Heart left ventricle (tissue), 16 donors: ENCODE measurements at places on chromosomes 1 and 21. TPM values are rescaled to one million over a fixed set of nuclear protein-coding genes. Genes with fewer than 3 reads are reported as not detected.

The CHI3L1 gene
- not detected for total RNA-seq

The CCDC17 gene
- total RNA-seq = 1.0 TPM

The NCAM2 gene
- total RNA-seq = 3.3 TPM

The CYB5RL gene
- 4.3 TPM for total RNA-seq

The NR1I3 gene
- not detected for total RNA-seq

The LCE1C gene
- total RNA-seq = not detected

The MAP3K7CL gene
- total RNA-seq = 2.1 TPM

The MFSD2A gene
- 0.45 TPM for total RNA-seq

The TFAP2E gene
- total RNA-seq = 0.56 TPM

The LIPI gene
- total RNA-seq = not detected

GRCh38 chr1:82086739-82087138 is 286.0 kb downstream of the ADGRL2 start:
- no peaks in the 10 kb centered on the region for H3K36me3 ChIP-seq
- H3K4me1 ChIP-seq = no peaks in the 10 kb centered on the region
- no peak for DNase-seq
- H3K27me3 ChIP-seq = no peaks in the 10 kb centered on the region
- no peak overlapping the region for H3K4me3 ChIP-seq

GRCh38 chr1:9653491-9654050 is 2.0 kb downstream of the PIK3CD start:
- H3K27ac ChIP-seq = no peak overlapping the region
- peaks cover 9% of the 10 kb centered on the region for H3K27me3 ChIP-seq
- peaks cover 20% of the 10 kb centered on the region for H3K4me1 ChIP-seq
- no peak for DNase-seq
- H3K36me3 ChIP-seq = no peaks in the 10 kb centered on the region

GRCh38 chr1:181759481-181759880 is 276.2 kb downstream of the CACNA1E start:
- no peak for DNase-seq
- H3K36me3 ChIP-seq = no peaks in the 10 kb centered on the region
- H3K4me3 ChIP-seq = no peak overlapping the region
- H3K4me1 ChIP-seq = no peaks in the 10 kb centered on the region

DNA sequence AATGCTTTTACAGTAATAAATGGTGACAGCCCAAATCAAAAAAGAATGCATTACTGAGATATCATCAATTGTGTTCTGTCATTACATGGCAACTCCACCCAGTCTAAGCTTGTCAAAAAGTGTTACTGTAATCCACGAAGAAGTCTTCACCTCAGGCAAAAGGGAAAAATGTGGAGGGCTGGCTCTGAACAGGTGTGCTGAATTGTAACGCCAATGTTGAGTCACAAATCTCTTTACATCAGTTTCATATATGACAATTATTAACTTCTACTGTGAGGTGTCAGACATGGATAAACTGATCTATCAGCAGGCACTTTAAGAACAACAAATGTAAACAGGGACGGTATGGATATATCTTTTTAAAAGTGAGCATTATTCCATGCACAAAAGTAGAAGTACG is 98.5 kb upstream of the DMRTA2 start:
- H3K36me3 ChIP-seq = peaks cover 29% of the 10 kb centered on the region
- H3K4me3 ChIP-seq = no peak overlapping the region
- no peak for DNase-seq
- no peak overlapping the region for H3K27ac ChIP-seq

- H3K27me3 ChIP-seq = no peaks in the 10 kb centered on the region
- no peak overlapping the region for H3K27ac ChIP-seq
- no peak overlapping the region for H3K4me3 ChIP-seq
- DNase-seq = no peak
- no peaks in the 10 kb centered on the region for H3K4me1 ChIP-seq
- H3K36me3 ChIP-seq = no peaks in the 10 kb centered on the region
These were observed 33.4 kb upstream of the ATP1B1 start for GRCh38 chr1:169072945-169073725.

DNA sequence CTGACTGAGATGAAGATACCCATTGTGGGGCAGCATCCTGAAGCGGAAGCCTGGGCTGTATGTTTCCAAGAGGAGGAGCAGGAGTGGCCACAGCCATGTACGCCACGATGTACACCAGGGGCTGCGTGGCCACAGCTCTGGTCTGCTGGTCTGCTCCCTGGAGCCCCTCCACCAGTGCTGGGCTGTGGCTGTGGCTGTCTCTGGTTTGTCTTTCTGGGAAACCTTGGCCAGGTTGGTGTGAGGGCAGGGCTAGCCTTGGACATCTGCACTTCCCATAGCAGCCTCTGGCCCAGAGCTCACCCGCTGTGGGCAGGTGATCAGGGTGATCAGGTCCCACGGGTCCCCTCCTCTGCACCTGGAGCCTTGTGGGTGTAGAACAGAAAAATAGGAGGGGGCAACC is 2.6 kb downstream of the MIB2 start:
- no peak overlapping the region for H3K27ac ChIP-seq
- H3K4me3 ChIP-seq = no peak overlapping the region
- H3K4me1 ChIP-seq = peaks cover 34% of the 10 kb centered on the region

DNA sequence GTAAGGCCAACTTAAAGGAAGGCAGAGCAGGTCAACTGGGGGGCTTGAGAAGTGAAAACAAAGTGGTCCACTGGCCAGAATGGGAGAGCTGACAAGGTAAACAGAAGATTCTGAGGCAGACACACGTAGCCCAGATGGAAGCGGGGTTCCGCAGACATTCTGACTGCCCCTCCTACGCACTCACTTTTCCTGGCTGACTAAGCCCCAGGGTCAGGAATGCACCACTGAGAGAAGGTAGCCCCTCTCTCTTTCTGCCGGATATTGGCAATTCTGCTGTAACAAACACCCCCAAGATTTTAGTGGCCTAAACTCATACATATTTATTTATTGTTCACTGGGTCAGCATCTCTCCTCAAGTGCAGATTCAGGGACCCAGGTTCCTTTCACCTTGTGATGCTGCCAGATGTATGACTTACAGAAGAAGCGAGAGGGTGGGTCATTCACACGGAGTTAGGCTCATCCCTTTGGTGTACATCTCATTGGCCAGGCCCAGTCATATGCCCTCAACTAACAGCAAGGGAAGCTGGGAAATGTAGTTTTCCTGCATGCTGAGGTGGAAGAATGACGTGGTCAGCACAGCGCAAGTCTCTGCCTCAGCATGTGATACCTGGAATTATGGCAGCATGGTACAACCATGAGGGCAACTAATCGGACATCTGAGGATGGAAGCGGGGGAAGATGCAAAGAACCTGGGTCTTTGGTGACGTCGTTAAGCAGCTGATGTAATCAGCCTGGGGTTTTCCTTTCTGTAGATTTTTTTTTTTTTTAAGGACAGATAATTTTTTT is 43.4 kb upstream of the MRPS6 start:
- DNase-seq = peak; percentile 32
- no peak overlapping the region for H3K27ac ChIP-seq
- no peaks in the 10 kb centered on the region for H3K27me3 ChIP-seq
- no peak overlapping the region for H3K4me3 ChIP-seq
- no peaks in the 10 kb centered on the region for H3K36me3 ChIP-seq

- peaks cover 33% of the 10 kb centered on the region for H3K4me1 ChIP-seq
- no peaks in the 10 kb centered on the region for H3K27me3 ChIP-seq
- H3K27ac ChIP-seq = no peak overlapping the region
- DNase-seq = no peak
- no peak overlapping the region for H3K4me3 ChIP-seq
These were observed 183.2 kb downstream of the TRABD2B start for GRCh38 chr1:47813970-47814369.

DNA sequence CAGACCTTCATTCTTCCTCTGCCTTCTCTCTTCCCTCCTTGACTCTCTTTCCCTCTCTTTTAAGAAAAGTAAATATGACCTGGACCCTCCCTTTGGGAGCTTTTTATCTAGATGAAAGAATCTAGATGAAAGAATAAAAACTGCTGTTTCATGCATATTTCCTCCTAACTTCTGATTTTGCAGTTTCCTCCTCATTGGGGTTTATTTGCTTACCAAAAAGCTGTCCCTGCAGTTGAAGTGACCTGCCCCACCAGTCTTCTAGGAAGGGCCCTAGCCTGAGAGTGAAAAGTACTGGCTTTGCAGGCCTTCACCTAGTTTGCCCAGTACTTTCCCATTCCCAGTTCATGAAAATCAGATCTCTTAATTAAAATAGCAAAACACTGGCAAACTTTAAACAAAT is 28.3 kb upstream of the CACYBP start:
- H3K4me1 ChIP-seq = no peaks in the 10 kb centered on the region
- H3K4me3 ChIP-seq = no peak overlapping the region
- no peaks in the 10 kb centered on the region for H3K27me3 ChIP-seq
- DNase-seq = no peak

- no peaks in the 10 kb centered on the region for H3K4me1 ChIP-seq
- no peak overlapping the region for H3K4me3 ChIP-seq
- no peaks in the 10 kb centered on the region for H3K27me3 ChIP-seq
- H3K27ac ChIP-seq = no peak overlapping the region
- no peaks in the 10 kb centered on the region for H3K36me3 ChIP-seq
These were observed 11.5 kb downstream of the RIMS3 start for GRCh38 chr1:40653851-40654537.

DNA sequence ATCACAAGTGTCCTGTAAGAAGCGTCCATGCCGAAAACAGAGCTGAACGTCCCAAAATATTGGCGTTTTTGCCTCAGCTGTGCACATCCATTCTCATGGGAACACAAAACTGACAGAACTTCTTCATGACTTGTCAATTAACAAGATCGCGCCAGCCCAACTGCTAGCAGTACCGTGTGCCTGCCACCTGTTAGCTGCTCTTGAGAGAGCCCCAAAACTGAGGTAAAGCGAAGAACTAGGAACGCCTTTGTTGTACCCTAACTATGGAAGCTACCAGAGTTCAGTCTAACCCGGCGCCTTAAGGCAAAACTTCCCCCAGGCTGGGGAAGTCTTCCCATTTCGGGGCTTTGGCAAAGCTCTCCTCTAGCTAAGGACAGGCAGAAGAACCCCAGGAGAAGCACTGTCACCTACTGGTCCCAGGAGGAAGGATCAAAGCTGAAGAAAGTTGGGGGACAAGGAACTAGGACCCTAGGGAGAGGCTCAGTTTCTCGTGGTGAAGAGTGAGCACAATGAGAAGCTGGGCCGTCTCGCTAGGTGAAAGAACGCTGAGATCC is 719 bp downstream of the EYA3 start:
- peak overlapping the region; percentile 82 for H3K4me3 ChIP-seq
- no peak for DNase-seq
- peak overlapping the region; percentile 79 for H3K27ac ChIP-seq
- no peaks in the 10 kb centered on the region for H3K27me3 ChIP-seq
- no peaks in the 10 kb centered on the region for H3K36me3 ChIP-seq

DNA sequence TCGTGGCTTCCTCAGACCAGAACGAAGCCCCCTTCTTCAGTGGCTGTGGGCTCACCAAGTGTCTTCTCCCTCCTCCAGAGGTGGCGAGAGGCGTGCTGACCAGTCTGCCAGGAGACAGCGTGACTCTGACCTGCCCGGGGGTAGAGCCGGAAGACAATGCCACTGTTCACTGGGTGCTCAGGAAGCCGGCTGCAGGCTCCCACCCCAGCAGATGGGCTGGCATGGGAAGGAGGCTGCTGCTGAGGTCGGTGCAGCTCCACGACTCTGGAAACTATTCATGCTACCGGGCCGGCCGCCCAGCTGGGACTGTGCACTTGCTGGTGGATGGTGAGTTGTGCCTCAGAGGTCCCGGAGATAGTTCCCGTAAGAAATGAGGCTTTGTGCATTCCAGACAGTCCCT is 24.0 kb downstream of the IL6R start:
- no peak overlapping the region for H3K4me3 ChIP-seq
- DNase-seq = no peak
- peaks cover 5% of the 10 kb centered on the region for H3K36me3 ChIP-seq
- H3K27me3 ChIP-seq = no peaks in the 10 kb centered on the region
- H3K27ac ChIP-seq = no peak overlapping the region
- H3K4me1 ChIP-seq = peaks cover 69% of the 10 kb centered on the region
